ENCODE measurements at places on chromosomes 1 and 21.

GRCh38 chr1:201538612-201539551 is at the start of gene NAV1:
NAV1 (plus strand) TSS chr1:201539127; CDS start chr1:201622885, 83,758 bp downstream.
- peak; percentile 70 for DNase-seq

DNA sequence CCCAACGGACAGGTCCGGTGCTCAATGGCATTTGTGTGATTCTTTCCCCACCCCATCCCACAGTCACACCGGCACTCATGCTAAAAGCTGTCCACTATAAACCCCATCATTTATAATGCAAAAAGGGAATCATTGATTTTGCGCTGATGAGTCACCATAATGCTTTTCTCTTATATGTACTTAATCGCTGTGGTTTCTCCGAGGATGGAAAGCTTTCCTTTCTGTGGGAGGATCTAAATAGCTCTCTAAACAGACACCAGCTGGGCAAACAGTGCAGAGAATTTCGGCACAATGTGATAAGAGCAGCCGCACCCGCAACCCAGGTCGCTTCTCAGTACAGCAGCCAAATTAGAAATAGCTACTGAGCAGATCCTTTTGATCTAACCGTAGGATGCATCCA is 85.6 kb downstream of the SETD4 start:
- no peak for DNase-seq

DNA sequence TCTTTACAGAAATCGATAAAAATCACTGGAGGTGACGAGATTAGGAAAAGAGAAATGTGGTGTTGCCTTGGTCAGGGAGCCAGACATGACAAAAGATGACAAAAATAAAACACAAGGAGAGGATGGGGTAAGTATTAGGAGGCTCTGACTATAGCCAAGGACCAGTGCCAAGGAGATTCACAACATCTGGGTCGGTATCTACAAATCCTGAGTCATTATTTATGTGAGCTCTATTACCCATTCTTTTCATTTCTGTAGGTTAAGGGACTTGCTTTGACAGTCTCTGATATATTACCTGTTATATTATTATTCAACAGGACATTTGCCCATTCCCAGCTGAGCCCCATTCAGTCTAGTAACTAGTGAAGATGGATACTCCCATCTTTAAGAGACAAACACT is 120.8 kb downstream of the TYW3 start:
- DNase-seq, result no peak

DNA sequence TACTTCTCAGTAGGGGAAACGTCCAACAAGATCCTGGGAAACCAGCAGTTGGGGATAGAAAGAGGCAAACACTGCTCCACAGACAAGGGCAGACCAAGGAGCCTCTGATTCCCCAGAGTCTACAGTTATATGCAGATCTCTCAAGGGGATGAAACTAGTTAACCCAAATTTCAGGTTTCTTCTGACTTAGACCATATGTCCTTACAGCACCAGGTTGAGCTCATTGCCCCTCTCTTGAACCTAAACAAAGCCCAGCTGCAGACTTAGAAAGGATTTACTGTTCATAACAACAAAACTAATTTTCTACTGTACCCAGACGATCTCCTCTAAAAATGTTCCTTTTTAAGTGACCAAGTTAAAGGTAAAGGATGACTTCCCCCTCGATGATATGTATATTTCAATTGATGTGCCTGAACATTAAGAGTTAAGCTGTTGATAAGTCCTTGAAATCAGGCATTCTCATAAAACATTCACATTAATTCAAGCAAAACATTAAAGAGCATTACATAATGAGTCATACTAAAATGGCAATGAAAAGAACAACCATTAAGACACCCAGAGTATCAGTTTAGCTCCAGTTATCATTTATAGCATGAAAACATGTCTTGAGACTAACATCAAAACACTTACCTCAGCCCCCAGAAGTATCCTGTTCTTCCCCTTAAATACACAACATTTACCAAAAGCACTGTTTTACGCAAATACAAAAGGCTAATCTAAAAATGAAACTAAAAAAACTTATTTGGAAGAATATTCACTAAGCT is 24.1 kb downstream of the SMYD3 start:
- DNase-seq, result no peak

DNA sequence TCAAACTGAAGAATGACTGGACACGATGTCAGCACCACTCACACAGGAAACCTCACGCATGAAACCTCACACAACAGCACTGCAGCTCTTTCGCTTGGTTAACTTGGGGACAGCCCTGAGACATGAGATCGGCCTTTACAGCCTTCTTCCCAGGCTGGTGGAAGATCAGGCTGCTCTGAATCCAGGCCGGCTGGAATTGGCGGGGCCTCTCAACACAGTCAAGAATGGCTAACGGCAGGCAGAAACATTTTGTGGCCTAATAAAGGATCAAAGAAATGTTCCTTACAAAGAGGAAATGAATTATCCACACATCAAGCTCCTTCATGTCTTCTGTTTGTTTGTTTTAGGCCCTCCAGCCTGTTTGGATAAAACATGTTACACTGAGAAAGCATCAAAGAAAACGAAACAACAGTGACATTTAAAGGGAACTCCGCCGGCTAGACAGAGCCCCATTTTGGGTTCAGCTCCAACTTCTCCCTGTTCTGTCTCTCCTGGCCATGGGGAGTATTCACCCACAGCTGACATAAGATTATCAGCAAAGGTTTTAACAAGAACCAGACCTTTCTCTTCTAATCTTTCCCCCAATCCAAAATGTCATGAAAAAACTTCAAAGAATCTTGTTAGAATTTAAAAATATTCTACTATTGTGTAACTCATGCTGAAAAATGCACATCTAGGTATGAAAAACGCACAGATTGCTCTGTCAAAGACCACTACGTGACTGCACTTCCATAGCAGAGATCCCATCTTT is 131.2 kb downstream of the SLC45A1 start:
- DNase-seq, result no peak

- peak; percentile 59 for DNase-seq
Measured at GRCh38 chr1:208772891-208773290, 528.7 kb upstream of the PLXNA2 start.

- no peak for DNase-seq
Measured at GRCh38 chr1:83990734-83991133, 8.2 kb downstream of the TTLL7 start.

DNA sequence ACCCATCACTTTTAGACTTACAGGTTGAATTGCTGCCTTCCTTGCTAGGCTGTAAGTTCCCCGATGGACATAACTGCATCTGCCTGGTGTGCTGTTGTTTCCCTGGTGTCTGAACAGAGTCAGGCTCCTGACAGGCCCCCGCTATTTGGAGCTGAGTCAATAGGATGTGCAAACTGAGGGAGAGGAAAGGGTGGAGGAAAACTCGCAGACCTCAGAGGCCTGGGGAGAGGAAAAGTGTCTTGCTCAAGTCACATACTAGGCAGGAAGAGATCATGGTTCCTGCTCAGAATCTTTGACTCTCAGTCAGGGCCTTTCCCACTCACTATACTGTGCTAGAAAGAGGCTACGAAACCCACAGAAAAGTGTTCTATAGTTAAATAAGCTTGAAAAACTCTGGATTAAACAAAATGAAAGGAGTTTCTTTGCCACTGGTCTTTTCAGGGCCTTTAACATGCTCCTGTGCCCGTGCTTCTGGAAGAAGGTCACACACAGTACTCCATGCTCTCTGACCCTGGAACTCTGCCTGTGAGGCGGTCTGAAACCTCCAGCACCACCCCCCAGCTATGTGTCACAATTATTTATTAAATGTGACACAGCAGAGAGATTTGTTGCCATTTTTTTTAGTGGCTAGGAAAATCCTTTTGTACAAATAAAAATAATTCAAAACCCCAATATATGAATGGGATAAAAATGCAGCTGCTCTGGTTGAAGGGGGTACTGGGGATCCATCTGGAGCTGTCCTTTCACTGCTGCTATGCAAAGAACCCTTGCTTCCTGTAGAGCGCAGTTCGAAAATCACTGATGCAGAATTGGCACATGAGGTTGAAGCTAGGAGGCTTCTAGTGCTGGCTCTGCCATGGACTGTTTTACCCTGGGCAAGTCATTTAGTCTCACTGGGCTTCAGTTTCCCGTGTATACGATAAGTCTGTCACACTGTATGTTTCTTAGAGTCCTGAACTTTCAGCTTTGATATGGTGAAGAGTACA is 20.1 kb upstream of the CDCP2 start:
- no peak for DNase-seq

- no peak for DNase-seq
Measured at GRCh38 chr1:204733289-204733688, 47.8 kb upstream of the LRRN2 start.

- no peak for DNase-seq
Measured at GRCh38 chr21:38205940-38206339, 50.9 kb upstream of the KCNJ15 start.

DNA sequence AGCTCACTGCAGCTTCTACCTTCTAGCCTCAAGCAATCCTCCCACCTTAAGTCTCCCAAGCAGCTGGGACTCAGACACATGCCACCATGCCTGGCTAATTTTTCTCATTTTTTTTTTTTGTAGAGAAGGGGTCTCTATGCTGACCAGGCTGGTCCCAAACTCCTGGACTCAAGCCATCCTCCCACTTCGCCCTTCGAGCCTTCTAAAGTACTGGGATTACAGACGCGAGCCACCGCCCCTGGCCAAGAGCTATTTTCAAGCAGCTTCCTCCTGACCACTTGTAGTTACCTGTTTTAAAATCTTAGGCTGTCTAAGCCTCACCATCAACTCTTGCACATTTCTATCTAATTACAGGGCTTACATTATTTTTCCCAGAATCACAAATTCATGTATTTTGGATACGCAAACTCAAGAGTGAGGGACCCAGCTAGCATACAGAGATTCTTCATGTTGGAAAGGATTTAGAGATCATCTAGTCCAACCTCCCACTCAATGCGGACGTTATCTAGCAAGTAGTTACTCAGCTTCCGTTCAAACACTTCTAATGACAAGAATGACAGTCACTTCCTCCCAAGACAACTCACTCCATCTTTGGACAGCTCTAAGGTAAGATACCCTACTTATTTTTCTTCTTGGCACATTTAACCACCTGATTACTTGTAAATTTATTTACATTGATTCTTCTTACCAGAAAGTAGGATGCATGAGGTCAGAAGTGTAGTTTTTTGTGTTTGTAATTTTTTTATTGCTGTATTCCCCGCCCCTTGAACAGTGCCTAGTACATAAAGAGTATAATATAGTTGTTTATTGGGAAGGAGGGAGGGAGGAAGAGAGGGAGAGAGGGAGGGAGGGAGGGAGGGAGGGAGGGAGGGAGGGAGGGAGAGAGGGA is 65.4 kb downstream of the LUZP1 start:
- no peak for DNase-seq
